Stimulated activated CD4-positive, alpha-beta T cell treated with anti-CD3 and anti-CD28 coated beads, Interleukin-12 subunit alpha, Interleukin-12 subunit beta, amount 100 ng/mL, for 48 hours (primary cell): ENCODE measurements at places on chromosomes 5 and 9.
A peak's percentile ranks its signal among the peaks of the same experiment; 100 is the strongest.

DNA sequence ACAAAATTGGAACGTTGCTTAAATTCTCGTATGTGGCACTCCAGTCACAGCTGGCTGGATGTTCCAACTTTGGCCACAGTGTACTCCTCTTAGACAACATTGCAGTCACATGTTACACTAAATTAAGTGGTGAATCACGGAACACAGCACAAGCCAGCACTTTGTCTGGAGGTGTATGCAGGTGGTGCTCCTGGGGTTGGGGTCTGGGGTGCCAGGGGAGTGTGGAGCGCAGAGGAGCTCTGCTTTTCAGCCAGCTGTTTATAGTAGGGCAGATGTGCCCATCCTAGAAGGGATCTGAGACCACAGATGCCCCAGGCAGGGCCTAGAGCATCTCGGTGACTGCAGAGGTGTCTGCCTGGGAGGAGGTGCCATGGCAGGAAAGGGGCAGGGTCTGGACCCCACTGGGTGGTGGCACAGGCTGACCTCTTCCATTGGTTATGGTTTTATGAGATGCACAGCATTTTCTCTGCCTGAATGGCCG lies 82.6 kb downstream of the WNK2 start:
- no peak for DNase-seq

GRCh38 chr5:109986726-109987125 lies 297.0 kb downstream of the MAN2A1 start:
- no peak for DNase-seq

DNA sequence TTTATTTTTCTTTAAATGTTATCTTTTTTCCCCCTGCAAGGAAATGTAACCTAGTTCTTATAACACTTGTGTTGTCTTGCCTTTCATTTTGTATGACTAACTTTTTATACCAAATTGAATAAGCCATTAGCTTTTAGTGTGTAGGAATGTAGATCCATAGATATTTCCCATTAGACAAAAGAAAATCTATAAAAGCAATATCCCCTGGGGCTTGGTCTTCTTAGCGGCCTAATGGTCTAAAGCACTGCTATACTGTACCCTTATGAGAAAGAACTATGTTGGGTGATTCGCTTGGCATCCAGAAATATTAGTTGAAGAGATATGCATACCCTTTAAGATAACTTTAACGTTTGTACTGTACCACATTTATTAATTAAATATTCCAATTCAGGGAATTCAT lies 289.2 kb downstream of the CCDC171 start:
- DNase-seq = no peak

DNA sequence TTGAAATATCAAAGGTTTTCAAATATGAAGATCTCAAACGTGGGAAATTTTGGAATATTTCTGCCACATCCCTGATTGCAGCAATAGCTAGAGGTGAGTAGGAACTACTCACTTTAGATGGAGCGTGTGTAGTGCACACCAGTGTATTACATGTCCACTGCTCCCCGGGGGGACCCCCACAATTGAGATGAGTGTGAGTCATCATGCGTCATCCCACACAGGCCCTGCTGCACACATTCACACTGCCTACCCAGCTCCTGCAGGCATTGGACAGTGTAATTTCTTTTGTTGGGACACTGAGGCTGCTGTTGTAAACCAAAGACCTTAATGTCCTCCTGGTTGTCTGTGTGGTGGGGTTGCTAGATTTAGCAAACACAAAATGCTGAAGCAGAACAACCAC lies 280.0 kb downstream of the GAS1 start:
- no peak for DNase-seq

DNA sequence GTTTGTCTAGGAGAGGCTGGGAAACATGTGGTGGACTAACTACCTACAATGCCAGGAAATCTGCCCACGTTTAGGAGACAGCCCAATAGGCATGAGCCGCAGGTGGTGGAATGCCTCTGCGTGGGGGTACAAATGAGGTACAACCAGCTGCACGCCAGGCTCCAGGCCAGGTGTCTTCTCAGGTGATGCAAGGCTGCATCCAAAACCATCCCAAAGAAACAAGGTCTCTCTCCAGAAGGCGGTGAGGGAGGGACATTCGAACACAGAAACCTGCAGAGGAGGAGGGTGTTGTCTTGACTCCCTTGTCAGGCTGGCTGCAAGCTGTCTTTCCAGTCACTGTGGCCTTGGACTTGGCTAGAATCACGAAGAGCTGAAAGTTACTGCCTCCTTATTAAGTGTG lies 11.6 kb downstream of the ANKH start:
- no peak for DNase-seq

- no peak for DNase-seq
These were observed at the start of gene LOX for GRCh38 chr5:122078116-122079110. LOX (minus strand) TSS chr5:122078259; CDS start chr5:122077985, 274 bp downstream.

DNA sequence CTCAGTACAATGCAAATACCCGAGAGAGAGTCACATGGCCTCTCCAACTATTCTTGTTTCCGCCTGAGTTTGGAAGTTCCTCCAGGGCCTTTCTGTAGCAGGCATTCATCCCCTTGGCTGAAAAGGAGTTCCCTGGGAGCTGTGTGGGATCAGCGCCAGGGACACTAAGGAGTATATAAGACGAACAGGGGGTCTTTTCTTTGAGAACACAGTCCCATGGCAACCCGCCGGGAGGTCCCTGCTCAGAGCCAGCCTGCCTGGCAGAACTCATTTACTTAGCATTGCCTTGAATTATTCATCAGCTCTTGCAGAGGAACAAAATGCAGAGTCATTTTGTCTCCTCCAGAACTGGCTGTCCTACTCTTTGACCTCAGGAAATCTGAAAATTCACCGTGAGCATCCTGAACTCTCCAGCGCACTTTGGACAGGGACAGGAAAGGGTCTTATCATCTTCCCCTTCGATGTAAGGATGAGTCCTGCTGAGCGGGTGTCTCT lies 120.4 kb upstream of the OSMR start:
- DNase-seq = no peak

GRCh38 chr9:136584401-136584932 lies 38.6 kb upstream of the NOTCH1 start:
- no peak for DNase-seq

DNA sequence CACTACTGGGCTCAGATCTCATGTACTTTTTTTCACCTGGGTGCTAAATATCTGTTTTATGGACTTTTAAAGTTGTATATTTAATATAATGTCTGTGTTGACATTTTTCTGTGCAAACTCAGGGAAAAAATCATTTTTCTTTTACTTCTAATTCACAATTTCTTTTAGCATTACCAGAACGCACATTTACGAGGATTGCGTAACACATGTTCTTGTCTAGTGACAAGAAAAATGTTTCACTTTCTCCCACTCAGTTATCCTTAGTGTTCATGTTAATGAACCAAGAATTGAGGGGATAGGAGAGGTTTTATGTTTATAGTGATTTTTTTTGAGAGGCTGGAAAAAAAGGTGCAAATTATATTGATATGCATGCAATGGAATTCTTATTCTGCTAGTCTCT lies 86.3 kb upstream of the PJA2 start:
- DNase-seq = no peak

GRCh38 chr5:173762930-173763329 lies 125.2 kb upstream of the CPEB4 start:
- no peak for DNase-seq

- DNase-seq = no peak
These were observed 154.0 kb downstream of the FBN2 start for GRCh38 chr5:128384068-128384467.

DNA sequence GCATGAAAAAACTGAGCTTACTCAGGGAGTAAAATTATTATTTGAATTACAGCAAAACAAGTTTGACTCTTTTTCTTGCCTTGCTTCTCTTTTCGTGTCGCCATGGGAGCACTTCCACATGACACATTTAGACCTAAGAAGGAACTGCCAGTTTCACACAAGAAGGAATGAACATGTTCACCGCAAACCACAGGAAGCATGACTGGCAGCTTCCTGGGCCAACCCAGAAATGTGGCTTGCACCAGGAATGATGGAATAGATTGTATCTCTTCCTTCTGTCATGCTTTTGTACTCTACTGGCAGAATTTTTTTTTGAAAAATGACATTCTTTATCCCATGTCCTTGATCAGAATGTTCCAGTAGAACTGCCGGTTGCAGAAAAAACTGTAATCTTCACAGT lies 32.9 kb upstream of the MAN2A1 start:
- peak; percentile 36 for DNase-seq

GRCh38 chr9:2727966-2728613 lies 10.8 kb downstream of the KCNV2 start:
- no peak for DNase-seq

DNA sequence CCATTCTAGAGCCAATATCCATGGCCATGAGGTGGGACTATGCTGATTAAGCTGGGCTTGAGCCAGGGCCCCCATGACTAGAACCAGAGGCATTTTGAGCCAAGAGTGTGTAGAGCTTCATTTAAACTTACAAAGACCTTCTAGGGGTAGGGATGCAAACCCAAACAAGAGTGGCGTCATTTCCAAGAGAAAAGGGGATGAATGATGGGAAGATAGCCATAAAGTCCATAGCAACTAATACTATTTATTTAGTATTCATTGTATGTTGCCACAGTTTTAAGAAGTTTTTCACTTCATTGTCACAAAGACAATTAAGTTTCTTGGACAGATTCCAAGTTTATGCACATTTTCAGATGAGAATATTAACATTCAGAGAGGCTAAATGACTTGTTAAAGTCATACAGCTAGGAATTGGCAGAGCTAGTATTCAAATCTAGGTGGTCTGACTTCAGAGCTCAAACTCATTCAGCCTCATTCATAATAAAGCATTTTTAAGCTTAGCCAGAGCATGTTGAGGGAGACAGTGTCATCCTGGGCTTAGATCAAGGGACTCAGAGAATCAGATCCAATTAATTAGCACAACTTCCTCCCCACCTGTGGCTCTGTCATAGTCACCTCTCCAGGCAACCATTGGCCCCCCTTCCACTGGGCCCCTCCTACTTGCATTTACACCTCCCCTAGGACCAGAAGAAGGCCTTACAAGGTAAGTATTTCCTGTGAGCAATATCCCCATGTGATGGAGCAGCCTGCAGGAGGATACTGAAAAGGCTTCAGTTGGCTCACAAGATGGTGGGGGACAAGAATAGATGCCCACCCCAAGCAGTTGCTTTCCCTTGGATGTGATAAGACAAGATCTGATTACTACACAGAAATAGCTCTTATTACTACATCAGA lies 95.0 kb upstream of the PCSK1 start:
- no peak for DNase-seq

DNA sequence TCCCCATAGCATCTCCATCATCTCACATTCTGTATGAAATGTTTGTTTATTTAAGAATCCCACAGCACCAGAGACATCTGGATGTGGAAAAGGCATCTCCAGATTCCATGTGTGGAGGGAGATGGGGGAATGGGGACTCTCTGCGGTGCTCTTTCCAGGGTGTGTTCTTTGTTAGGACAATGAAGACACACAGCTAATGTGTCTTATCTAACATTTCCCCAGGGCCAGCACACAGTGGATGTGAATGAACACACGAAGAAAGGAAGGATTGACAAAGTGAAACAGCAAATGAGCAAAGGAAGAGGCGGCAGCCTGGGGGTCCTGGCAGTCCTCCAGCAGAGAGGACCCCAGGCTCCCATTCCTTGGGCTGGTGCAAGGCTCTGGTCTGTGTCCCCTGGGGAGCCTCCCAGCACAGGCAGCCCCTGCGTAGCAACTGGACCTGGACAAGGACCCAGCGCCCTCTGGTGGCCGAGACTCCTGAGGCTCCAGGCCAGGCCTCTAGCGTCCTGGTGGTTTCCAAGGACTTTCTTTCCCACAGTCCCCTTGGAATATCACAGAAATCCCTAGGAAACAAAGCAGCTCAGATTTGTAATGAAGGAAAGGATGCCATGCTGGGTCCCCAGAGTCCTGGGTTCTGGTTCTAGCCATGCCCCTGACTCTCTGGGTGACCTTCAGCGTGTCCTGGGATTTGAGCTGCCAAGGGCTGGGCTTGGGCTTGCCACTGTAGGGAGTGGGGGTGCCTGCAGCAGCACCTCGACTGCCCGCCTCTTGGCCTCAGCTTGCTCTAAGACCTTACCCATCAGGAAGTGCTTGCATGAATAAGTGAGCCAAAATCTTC lies 3.5 kb upstream of the PDLIM7 start:
- peak; percentile 85 for DNase-seq
